ENCODE measurements at places on chromosomes 3 and 15.

DNA sequence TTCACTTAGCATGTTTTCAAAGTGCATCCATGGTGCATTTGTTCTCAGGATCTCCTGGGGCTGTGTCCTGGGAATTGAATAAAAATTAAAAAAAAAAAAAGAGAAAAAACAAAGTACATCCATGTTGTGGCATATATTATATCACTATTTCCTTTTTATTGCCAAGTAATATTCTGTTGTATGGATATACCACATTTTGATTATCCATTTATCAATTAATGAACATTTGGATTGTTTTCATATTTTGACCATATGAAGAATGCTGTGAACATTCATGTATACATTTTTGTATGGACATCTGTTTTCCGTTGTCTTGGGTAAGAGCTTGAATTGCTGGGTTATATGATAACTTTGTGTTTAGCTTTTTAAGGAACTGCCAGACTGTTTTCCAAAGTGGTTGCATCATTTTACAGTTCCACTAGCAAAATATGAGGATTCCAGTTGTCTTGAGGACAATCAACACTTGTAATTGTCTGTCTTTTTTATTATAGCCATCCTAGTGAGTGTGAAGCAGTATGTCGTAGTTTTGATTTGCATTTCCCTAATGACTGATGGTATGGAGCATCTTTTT is 44.5 kb downstream of the CTDSPL2 start:
- no peak for DNase-seq
- H3K27ac ChIP-seq, result no peak overlapping the region
- H3K4me1 ChIP-seq, result no peaks in the 10 kb centered on the region
- no peaks in the 10 kb centered on the region for H3K27me3 ChIP-seq
- H3K4me3 ChIP-seq, result no peak overlapping the region

- no peak for DNase-seq
- H3K27ac ChIP-seq, result peak overlapping the region; percentile 14
Measured at GRCh38 chr15:39362821-39363561, 217.9 kb upstream of the THBS1 start.

DNA sequence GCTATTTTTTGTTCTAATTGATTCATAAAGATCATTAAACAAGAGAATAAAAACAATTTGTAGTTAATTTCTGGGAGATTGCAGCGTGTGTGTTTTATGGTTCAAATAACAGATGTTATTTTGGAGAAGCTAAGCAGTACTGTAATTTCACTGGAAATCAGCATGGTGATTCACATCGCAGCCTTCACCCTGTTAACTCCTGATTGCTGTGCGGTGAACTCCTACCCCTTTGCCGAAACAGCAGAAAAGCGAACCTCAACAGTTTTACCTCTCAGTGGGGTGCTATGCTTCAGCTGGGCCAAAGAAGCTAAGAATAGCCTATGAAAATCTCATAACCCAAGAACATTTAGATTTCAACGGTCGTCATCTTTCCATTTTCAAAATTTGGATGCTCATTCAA is 441.5 kb upstream of the RARB start:
- no peak for DNase-seq
- no peak overlapping the region for H3K27ac ChIP-seq
- H3K27me3 ChIP-seq, result no peaks in the 10 kb centered on the region
- H3K4me1 ChIP-seq, result no peaks in the 10 kb centered on the region
- H3K4me3 ChIP-seq, result no peak overlapping the region

GRCh38 chr15:70208332-70208731 is 110.6 kb upstream of the TLE3 start:
- H3K27me3 ChIP-seq, result no peaks in the 10 kb centered on the region
- H3K4me3 ChIP-seq, result no peak overlapping the region
- DNase-seq, result no peak
- no peaks in the 10 kb centered on the region for H3K4me1 ChIP-seq
- no peaks in the 10 kb centered on the region for H3K36me3 ChIP-seq

DNA sequence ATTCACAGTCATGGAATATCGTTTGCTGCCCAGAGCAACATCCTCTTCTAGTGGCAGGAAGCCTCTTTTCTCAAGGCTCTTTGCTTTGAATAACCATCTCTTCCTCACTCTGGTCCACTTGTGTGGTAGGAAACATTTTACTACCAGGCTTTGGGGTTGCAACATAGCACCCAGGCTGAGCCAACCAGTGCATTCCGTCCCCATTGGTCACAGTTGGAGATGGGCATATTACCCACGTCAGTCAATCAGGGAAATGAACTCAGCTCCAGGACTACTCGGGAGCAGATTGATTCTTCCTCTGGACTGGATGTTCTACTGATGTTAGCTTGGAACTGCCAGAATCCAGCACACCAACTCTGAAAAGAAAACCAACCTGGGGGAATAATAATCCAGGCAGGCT is 4.2 kb upstream of the PEX5L start:
- no peak overlapping the region for H3K4me3 ChIP-seq
- no peak for DNase-seq
- no peak overlapping the region for H3K27ac ChIP-seq
- H3K36me3 ChIP-seq, result no peaks in the 10 kb centered on the region
- no peaks in the 10 kb centered on the region for H3K27me3 ChIP-seq

- no peak for DNase-seq
- no peak overlapping the region for H3K27ac ChIP-seq
- no peaks in the 10 kb centered on the region for H3K27me3 ChIP-seq
- H3K36me3 ChIP-seq, result no peaks in the 10 kb centered on the region
- no peaks in the 10 kb centered on the region for H3K4me1 ChIP-seq
Measured at GRCh38 chr3:46386205-46386604, 15.5 kb downstream of the CCR5 start.
